ENCODE measurements at places on chromosomes 4 and X.

- no peak for DNase-seq
Observed at GRCh38 chrX:122622795-122623194, 561.3 kb upstream of the GRIA3 start.

DNA sequence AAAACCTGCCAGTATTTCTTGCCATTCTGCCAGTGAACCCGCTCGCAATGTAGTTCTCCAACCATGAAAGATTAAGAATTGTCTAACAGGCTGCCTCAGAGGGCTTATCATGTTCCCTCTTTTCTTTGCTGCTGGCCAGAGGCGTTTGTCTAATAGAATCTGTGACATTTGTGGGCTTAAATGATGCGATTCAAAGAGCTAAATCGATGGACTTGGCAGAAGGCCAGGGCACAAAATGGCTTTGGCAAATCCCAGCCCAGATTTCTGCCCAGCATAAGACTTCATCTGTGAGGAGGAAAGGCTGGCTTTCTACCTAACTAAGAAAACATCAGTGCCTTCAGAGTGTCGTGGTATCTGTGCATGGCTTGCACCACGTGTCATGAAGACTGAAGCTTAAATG, 79.9 kb downstream of the TRPC5OS start:
- no peak for DNase-seq

DNA sequence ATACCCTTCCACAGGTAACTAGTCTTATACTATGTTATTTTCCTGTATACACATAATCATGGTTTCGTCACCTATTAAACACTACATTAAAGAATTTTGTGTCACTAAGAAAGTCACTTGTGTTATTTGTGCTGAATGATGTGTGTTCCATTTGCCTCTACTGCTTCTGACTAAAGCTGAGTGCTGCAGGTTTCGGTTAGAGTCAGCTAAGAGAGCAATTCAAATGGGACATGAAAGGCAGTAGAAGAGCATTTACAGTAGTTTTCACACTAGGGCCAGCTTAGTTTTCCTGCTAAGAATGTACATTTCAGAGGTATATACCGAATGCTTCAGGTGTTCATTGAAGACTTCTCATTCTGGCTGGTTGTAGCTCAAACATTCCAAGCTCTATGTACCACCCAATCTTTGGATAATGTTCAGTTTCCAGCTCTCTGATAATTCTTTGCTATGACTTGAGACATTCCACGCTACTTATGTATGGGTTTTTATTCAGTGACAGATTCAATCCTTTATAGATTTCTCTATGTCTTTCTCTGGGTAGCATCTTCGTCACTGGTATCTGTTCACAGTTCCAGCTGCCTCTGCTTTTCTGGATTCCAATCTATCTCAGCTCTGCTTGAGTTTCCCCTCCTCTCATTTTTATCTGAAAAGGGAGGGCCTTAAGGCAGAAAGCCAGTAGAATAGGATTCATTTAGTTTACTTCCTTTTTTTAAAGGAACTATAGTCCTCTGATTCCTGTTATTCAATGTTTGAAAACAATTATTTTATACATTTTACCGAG, 164.4 kb downstream of the CXXC4 start:
- no peak for DNase-seq

GRCh38 chr4:81490403-81491160, 18.9 kb upstream of the RASGEF1B start:
- DNase-seq, result no peak

GRCh38 chrX:24561121-24561520, 86.0 kb downstream of the PCYT1B start:
- no peak for DNase-seq

DNA sequence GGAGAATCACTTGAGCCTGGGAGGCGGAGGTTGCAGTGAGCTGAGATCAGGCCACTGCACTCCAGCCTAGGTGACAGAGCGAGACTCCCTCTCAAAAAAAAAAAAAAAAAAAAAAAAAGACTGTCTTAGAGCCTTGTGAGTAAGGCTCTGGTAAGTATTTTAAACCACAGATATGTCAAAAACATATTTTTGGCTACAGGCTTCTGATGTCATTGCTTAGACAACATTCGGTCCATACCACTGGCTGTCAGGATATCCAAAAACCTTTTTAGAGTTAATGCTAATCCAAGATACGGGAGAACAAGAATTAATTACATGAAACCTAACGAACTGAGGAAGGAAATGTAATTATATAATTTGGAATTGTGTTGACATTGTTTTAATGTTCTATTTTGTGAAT, 999.5 kb upstream of the PABPC4L start:
- DNase-seq, result no peak

- no peak for DNase-seq
Observed at GRCh38 chr4:32117693-32118092, 1397.5 kb downstream of the PCDH7 start.
